ENCODE measurements at places on chromosomes 6 and 20.

- no peak for ATAC-seq
These were observed 243.8 kb downstream of the CDH26 start for GRCh38 chr20:60202046-60202445.

DNA sequence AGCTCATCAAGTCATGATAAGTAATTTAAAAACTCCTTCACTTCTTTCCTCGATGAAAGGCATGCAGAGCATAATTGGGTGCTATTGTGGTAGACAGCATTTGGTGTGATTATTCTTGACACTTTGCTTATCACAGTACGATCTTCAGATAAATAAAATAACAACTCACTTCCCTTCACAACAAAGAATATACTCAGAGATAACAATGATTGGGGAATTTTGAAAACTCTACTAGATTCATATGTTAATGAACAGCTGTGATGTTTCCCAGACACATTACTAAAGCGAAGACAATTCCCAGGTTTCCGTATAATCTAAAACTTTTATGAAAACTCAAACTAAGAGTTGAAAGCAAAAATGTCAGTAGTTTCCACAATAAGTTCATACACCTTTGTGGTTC, 670.6 kb upstream of the EPHA7 start:
- no peak for ATAC-seq

- ATAC-seq = no peak
These were observed 5.4 kb downstream of the DUSP22 start for GRCh38 chr6:297571-298232.

DNA sequence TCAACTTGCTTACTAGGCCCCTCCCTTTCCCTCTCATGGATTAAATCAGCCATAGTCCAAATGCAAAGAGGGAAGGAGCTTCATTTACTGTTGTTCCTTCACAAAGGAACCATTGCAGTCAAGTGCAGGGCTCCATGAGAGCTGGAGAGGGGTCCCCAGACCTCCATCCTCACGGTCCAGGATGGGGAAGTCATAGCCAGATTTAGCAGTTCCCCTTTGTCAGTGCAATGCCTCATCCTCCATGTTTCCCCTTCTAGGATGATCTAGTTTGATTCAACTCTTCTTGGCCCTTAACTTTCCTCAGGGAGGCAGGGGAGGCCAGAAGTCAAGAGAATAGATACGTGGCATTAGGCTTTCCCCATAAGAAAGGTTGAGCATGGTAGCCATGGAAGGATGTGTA, 66.5 kb upstream of the FUCA2 start:
- no peak for ATAC-seq

- no peak for ATAC-seq
These were observed 33.2 kb upstream of the OCSTAMP start for GRCh38 chr20:46583411-46584214.

DNA sequence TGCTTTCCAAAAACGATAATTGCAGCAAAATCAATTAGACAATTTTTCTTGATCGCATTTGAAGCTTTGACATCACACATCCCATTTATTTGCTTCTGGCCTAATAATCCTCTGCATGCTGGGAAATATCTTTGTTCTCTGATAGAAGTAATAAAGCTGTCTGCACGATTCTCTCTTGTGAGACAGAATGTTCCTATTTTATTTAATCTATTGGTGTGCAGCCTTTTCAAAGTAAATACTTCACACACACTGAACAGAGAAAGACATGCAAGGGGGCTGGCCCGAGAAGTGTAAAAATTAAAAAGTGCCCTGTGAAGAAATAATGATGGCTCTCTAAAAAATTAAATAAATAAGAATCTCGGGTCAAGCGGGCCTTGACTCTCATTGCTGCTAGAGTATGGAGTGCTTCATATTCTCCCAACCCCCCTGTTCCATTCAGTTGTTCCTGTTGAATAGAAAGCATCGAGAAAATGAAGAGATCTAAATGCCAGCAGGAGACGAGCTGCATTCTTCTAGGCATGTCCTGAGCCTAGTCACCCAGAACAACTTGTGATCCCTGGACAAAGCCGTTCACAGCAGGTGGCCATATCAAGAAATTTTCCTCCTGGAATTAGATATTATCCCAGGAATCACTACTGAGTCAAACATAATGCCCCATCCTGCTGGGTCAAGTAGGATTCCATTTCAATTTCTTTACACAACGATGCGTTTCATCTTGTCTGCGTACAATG, 625.9 kb upstream of the EPHA7 start:
- no peak for ATAC-seq

- no peak for ATAC-seq
These were observed 18.4 kb downstream of the UBE3D start for GRCh38 chr6:83047065-83047754.

DNA sequence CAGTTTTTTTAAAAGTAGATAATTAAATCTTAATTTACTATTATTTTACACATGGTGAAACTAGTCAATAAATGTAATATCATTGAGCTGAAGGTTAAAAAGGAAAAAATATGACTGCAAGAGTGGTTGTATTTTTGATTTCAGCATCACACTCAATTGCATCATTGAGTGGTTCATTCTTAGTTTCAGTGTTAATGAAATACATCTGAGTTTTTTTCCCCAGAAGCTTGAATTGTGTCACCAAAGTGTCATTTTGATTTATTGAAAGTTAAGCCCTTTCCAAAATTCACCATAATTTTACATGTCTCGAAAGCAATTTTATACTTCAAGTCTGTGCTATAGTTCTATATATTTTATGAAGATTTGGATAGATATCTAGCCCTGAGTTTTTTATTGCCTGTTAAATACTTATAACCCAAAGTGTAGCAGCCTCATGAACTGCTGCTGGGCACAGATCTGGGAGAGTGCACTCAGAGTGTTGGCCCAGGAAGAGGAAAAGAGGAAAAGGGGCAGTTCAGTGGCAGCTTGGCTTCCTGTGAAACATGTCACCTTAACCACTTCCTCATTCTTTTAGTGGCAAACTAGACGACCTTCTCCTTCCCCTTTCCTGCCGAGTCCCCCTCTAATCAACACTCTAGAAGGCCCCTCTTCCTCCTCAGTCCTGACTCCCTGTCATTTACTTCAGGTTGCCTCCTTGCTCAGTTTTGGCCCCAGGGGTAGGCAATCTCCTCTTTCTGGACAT, 140.7 kb downstream of the ESR1 start:
- no peak for ATAC-seq

DNA sequence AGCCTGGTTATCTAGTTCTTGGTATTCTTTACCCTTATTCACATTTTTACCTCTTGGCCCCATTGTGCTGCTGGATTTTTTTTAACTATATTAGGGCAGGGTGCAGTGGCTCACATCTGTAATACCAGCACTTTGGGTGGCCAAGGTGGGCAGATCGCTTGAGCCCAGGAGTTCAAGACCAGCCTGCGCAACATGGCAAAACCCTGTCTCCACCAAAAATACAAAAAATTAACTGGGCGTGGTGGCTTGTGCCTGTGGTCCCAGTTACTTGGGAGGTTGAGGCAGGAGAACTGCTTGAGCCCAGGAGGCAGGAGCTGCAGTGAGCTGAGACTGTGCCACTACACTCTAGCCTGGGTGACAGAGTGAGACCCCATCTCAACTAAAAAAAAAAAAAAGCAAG, 12.2 kb upstream of the TAF8 start:
- ATAC-seq = no peak

DNA sequence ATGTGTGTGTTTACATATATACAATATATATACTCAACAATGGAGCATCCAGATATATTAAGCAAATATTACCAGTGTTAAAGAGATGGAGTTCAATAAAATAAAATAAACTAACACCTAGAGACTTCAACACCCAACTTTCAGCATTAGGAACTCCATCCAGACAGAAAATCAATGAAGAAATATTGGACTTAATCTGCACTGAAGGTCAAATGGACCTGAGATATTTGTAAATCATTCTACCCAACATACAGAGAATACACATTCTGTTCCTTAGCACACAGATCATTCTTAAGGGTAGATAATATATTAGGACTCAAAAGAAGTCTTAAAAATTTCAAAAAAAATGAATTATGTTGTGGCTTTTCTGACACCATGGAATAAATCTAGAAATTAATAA, 832.3 kb upstream of the ADGRB3 start:
- ATAC-seq = no peak

GRCh38 chr20:38164069-38164468, 1.0 kb downstream of the TGM2 start:
- no peak for ATAC-seq

- ATAC-seq = no peak
These were observed 12.9 kb downstream of the FKBP1C start for GRCh38 chr6:63224179-63224578.

DNA sequence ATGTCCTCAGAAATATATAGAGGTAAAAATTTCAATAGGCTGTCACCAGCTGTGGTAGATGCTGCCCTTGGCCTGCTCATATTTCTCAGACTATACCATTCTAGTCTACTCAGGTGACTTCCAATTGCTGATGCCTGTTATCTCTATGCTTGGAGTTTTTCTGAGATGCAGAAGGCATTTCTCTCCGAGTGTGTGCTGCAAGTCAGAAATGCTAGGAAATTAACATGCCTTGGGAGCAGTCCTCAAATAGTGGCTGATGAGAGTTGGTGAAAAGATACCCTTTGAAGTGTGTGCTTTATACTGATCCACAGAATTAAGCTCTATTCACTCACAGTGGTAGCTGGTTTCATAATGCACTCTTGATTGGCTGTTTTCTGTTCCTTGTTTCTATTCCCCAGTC, 43.2 kb upstream of the PKIB start:
- no peak for ATAC-seq

DNA sequence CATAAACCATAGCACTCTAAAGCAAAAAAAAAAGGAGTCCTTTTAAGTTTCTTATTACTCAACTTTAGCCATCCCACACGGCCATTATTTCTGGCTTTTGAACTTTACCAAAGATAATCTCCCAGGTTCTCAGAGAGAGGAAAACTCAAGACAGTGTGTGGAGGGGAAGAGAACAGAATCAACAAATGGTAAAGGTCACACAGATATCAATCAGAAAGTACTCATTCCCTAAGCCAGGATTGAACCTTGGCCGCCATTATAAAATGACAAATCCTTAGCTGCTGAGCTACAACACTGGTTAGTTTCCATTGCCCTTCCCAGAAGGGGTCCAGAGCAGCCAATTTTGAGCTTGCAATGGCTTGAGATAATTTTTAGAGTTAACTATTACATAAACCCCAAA, 10.1 kb upstream of the TRIM38 start:
- ATAC-seq = no peak

GRCh38 chr20:6083926-6084325, 30.1 kb upstream of the LRRN4 start:
- ATAC-seq = no peak

DNA sequence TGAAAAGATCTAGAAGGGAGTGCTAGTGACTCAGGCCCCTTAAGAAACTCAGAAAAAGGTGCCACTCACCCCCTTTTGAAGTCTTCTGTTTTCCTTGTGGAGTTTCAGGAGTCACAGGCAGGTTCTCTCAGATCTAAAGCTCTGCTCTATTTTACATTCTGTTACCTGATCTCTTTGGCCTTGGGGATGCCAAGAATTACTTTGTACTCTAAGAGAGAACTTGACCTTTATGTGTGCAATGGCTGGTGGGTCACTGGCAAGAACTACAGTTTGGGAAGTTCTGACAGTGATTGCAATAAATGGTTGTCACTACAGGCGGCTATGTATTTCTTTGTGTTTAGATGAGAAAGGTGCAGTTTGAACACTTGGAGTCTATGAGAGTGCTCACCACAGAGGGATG, 24.2 kb upstream of the ENPP4 start:
- ATAC-seq = no peak

DNA sequence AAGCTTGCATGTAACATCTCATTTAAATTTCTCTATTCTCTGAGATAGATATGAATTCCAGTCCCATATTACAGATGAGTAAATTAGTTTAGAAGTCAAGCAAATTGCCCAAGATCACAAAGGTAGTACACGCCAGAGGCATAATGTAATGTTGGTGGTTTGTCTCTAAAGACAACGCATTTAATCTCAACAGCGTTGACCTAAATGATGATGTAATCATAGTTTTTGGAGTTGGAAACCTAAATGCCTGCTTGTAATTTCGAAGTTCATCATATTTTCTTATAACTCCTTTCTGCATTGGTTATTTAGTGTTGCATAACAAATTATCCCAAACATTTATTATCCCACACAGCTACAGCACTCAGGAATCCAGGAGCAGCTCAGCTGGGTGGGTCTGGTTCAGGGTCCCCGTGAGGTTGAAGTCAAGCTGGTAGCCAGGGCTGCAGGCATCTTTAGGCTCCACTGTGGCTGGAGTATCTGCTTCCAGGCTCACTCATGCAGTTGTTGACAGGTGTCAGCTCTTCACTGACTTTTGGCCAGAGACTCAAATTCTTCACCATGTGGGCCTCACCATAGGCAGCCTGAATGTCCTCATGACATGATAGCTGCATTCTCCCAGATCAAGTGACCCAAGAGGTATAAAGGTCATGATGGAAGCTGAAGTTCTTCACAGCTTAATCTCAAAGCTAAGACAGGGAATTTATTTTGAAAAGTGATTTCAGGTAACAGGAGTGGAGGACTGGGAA, 122.0 kb upstream of the SPTLC3 start:
- no peak for ATAC-seq

GRCh38 chr6:30121446-30122366, 8.8 kb upstream of the TRIM31 start:
- ATAC-seq = no peak

GRCh38 chr20:43824309-43825050, 90.2 kb upstream of the TOX2 start:
- ATAC-seq = peak; percentile 75

DNA sequence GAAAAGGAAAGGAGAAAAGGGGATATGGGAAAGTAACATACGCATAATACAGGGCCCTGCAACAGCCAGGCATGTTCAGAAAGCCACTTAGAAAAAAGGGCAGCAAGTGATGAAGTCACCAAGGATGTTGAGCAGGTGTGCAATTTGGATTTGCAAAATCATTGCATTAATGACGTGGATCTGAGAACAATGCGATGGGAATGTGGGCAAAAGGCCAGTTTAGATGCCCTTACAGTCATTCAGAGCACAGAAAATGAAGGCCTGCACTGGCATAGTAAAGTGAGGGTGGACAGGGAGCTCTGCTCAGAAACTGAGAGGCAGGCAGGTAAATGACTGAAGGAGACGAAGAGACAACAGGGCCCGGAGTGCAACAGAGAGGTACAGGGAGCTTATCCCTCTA, 123.7 kb upstream of the NHSL1 start:
- no peak for ATAC-seq

DNA sequence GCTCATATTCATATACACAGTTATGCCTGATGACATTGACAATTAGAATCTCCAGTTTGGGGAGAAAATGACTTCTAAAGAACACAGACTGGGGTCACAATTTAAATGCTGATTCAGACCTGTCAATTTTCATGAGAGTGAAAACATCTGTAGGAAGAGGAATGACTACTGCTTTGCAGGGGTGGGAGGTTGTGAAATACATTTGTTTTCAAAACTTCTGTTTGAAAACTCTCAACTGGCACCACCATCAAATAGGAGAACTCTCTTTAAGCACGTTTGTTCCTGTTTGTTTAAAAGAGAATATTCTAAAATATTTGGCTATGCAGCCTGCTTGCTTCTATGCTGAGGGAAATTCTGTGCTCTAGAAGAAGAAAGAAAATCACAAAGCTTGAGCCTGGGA, 50.8 kb upstream of the ADGRF5 start:
- no peak for ATAC-seq

- ATAC-seq = no peak
These were observed 132.8 kb upstream of the BEND3 start for GRCh38 chr6:107248147-107248546.

- peak; percentile 89 for ATAC-seq
These were observed 73.8 kb upstream of the SCP2D1 start for GRCh38 chr20:18739751-18740166.

GRCh38 chr20:24573557-24573956, 104.1 kb downstream of the SYNDIG1 start:
- ATAC-seq = no peak

All from SK-N-SH treated with all-trans-retinoic acid at 6 μM for 48 hours (cell line).